ENCODE measurements at places on chromosomes 13 and 19.

DNA sequence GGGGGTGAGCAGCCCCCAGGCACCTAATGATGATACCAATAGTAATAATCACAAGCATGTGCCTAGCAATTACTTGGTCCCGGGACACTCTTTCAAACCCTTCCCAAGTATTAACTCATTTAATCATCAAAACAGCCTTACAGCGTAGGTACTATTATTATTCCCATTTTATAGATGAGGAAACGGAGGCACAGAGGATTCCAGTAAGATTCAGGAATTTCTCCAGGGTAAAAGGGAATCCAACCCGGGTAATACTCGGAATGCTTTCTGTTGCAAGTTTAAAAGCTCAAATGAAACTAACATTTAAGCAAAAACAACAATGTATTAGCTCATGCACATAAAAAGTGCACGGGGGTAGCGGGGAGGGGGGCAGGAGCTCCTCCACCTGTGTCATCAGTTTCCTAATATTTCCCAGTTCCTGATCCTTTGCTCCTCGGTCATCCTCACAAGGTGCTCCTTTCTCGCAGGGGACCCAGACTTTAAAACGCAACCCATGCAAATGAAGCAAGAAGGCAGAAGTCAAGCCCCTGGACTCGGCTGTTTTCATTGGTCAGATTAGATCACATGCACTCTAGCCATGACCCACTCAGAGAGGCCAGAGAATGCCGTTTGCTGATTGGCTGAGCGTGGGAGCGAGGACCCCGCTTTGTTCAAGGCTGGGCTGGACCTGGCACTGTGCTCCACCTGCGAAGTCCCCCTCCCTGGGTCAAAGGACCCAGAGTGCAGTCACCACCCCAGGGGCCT, 38.3 kb upstream of the C19orf12 start:
- no peak for DNase-seq

- DNase-seq, result no peak
Measured at GRCh38 chr19:30167206-30167868, 204.8 kb upstream of the ZNF536 start.

DNA sequence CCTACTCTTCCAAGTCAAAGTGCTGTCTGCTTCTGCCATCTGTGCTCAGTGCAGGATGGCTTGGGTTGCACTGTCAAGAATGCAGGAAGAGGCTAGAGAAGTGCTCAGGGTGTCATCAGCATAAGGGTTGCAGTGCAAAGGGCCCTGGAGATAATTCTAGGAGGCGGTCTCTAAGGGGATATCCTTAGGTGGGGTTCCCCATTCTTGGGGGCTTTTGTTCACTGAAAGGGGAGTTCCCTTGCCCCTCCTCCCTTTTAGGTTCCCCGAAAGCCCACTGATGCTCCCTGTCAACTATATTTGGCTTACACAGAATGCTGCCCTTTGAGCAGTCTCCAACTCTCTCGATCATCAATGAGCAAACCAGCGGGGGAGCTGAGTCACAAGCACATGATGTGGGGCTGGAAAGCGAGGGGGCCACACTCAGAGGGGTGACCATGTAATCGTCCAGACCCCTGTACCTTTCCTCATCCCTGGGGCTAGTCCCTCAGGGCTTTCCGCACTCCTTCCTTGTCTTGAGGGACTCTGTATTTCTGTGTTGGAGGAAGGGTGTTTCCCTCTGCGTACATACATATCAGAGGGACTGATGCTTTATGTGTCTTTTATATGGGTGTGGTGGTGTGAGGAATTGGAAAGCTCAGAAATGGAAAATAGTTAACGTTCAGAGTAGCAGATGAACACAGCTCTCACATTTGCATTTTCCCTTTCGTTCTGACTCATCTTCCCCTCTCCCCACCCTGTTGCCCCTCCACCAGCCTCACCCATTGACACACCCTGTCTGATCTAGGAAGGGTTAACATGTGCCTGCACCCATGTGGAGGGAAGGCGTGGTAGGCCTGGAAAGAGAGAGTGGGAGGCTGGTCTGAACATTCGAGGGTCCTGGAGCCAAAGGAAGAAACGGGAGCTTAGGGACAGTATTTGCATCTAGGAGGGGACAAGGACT, 6.7 kb downstream of the ZBTB32 start:
- no peak for DNase-seq

DNA sequence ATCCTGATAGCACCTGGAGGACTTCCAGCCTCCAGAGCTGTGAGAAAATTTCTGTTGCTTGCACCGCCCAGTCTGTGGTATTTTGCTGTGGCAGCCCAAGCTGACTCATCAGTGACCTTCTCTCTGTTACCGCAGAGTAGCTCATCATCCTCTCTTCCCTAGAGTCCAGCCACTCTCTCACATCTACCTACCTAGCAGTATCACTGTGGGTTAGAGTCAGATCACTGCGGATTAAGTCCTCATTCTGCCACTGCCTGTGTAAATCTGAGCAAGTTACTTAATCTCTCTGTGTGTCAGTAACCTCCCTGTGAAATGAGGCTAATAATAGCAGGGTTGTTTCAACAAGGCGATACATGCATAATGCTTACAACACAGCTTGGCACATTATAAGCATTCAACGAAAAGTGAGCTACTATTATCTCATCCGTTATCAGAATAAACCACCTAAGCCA, 40.3 kb upstream of the USPL1 start:
- peak; percentile 98 for DNase-seq

GRCh38 chr19:45311621-45312020, 11.1 kb downstream of the CKM start:
- no peak for DNase-seq

GRCh38 chr13:96794669-96795068, 199.6 kb downstream of the OXGR1 start:
- no peak for DNase-seq

- no peak for DNase-seq
Measured at GRCh38 chr13:53060840-53061490, 32.4 kb downstream of the OLFM4 start.

- DNase-seq, result no peak
Measured at GRCh38 chr19:46802152-46802551, 13.8 kb upstream of the SLC1A5 start.

- DNase-seq, result peak; percentile 22
Measured at GRCh38 chr19:35294859-35295791, 3.2 kb downstream of the MAG start.

GRCh38 chr13:76874479-76874878, 11.7 kb downstream of the KCTD12 start:
- no peak for DNase-seq

- DNase-seq, result no peak
Measured at GRCh38 chr19:51001515-51001914, at the start of gene KLK8. Gene KLK8 (minus strand): TSS chr19:51001604. CDS start chr19:51001167, 437 bp downstream.

- DNase-seq, result peak; percentile 77
Measured at GRCh38 chr19:2524840-2525723, 49.2 kb downstream of the GADD45B start.

DNA sequence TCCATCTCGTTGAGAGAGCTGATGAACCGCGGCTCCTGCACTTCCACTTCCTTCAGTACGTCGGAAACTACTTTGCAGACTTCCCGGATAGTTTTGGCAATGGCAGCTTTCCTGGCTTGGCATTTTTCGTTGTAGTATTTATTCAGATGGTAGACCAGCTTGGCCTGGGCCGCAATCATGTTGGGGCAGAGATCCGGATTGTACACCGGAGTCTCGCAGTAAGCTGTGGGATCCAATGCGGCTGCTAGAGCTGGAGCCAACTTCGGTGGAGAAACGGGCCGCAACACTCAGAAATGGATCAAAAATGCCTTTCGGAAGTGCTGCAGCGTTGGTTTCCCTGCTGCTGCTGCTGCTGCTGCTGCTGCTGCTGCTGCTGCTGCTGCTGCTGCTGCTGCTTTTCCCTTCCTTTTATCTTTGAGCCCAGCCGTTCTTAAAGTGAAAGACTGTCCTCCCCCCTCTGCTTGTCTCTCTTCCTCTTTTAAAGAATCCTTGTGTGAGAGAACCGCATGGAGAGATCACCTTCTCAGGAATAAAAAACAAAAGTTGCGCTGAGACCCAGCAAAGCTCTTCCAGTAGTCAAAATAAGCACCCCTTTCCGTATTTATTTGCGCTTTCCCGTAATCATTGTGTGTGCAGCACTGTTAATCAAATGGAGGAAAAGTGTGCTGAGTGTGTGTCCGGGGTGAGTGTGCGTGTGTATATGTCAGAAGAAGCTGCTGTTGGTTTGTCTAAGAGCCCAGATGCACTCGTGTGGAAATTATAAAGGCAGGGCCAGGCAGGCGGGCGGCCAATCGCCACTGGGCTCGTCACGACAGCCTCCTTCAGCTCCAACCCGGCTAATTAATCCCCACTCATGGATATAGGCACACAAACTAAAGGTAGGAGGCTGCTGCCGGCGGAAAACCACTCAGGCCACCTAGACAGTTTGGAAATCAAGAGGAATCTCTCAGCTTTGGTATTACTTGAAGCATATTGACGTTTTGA, at the start of gene MAB21L1:
Gene MAB21L1, minus strand, starts transcription at position 730 of the 984 bp plus-strand sequence. Its CDS starts 551 bp downstream, at position 179.
- peak; percentile 61 for DNase-seq

- peak; percentile 34 for DNase-seq
Measured at GRCh38 chr13:103188713-103189326, 122.6 kb upstream of the SLC10A2 start.

- DNase-seq, result peak; percentile 86
Measured at GRCh38 chr19:46542428-46543230, 47.0 kb upstream of the PNMA8B start.

Data from iris pigment epithelial cell (primary cell).